Thymus (tissue), 14 donors: ENCODE measurements at places on chromosomes 7 and 10. TPM values are rescaled to one million over a fixed set of nuclear protein-coding genes. Genes with fewer than 3 reads are reported as not detected.

GRCh38 chr7:36405409-36405803 is 15.7 kb downstream of the ANLN start:
- DNase-seq, result no peak

Gene PLAU
- 3.8 TPM for total RNA-seq

Gene WIPF3
- total RNA-seq, result 0.14 TPM

GRCh38 chr10:12394241-12395033 is 45.1 kb downstream of the CAMK1D start:
- DNase-seq, result no peak

- DNase-seq, result no peak
Observed at GRCh38 chr10:11161096-11161495, 143.4 kb downstream of the CELF2 start.

GRCh38 chr7:44472843-44473242 is 17.6 kb downstream of the NUDCD3 start:
- DNase-seq, result no peak

DNA sequence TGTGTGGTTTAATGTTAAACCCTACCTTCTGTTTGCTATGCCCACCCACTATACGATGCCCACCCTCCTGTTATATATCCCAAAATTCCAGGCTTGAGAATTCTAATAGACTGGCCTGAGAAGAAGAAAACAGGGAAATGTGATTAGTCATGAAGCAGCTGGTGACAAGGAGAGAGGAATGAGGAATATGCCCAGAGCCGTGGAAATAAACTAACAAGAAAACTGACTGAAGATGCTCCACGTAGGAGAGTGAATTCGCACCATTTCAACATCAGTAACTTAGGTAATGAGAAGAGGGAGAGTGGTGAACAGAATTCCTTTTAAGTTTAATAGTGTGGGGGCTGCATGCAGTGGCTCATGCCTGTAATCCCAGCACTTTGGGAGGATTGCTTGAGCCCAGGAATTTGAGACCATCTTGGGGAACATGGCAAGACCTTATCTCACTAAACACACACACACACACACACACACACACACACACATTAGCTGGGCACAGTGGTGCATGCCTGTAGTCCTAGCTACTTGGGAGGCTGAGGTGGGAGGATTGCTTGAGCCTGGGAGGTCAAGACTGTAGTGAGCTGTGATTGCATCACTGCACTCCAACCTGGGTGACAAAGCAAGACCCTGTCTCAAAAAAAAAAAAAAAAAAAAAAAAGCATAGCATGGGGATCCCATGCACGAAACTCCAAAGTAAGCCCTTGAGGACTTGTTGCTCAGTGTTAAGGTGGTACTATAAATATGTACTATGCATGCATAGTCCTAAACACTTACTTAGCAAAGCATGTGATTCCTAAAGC is 16.1 kb upstream of the SYPL1 start:
- DNase-seq, result no peak

Gene ELN
- 5.2 TPM for total RNA-seq
